ENCODE measurements at places on chromosomes 5 and 9.

DNA sequence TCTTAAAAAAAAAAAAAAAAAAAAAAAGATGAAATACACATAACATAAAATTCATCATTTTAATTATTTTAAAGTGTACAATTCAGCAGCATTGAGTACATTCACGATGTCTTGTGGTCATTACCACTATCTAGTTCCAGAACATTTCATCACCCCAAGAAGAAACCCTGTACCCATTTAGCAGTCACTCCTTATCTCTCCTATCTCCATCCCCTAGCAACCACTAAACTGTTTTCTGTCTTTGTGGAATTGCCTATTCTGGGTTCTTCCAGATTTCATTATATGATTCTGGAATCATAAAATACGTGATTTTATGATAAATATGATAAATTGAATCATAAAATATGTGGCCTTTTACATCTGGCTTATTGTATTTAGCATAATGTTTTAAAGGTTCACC lies 8.9 kb upstream of the HMCN2 start:
- no peak for DNase-seq

GRCh38 chr5:173240091-173241050 lies 5.4 kb upstream of the NKX2-5 start:
- no peak for DNase-seq

DNA sequence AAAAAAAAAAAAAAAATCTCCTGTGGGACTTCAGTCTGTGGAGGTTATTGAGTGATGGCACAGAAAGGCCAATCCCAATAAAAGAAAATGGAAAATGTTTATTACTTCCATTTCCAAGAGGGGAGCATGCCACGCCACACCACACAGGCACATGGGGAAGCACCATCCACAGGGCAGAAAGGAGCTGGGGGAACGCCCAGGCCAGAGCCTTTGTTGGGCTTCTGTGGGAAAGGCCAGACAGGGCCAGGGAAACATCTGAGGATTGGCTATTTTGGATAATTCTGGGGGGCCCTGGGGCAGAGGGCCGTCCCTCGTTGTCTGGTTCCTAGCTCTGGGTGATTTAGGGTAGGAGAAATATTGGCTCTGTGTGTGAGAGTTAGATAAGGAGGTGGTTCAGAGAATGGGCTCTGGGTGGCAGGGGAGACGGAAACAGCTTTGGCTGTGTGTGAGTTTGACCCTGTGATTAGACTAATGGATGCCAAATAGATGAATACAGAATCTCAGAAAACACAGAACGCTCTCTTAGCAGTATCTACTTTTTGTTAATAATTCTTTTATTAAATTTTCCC lies 49.0 kb upstream of the ABL1 start:
- no peak for DNase-seq

GRCh38 chr5:133792024-133792423 lies 176.4 kb downstream of the C5orf15 start:
- no peak for DNase-seq

Measured in putamen (tissue), 1 donor.